Activated B cell treated with CpG ODN at 0.5 μM for 24 hours (primary cell): ENCODE measurements at places on chromosomes 2 and 18. TPM values are rescaled to one million over a fixed set of nuclear protein-coding genes. Genes with fewer than 3 reads are reported as not detected.

GRCh38 chr2:134728163-134728562 lies 9.4 kb upstream of the TMEM163 start:
- DNase-seq, result no peak

- no peak for DNase-seq
Observed at GRCh38 chr18:23260926-23261590, 125.8 kb downstream of the CABLES1 start.

DNA sequence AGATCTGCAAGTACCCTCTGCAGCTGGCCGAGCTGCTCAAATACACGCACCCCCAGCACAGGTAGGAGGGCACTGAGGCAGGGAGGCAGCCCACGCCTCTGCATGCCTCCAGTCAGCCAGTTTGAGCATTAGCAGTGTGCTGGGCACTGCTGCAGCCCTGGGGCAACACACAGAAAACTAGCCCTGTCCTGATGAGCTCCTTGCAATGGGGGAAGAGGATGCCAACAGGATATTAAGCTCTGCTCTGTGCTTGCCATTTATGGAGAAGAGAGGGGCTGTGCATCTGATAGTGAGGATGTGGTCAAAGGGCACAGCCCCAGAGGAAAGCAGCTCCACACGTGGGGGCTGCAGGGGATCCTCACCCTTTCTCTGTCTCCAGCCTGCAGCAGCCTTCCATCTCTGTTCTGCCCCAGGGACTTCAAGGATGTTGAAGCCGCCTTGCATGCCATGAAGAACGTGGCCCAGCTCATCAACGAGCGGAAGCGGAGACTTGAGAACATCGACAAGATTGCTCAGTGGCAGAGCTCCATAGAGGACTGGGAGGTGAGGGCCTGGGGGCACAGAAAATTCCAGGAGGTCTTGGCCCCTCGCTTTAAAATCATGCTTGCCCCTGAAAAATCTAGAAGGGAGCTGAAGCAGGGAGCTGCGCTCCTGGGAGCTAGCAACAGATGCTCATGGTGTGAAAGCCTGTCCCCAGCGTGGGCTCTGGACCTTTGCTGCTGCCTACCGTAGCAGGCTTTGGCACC lies 51.7 kb downstream of the FAM168B start:
- DNase-seq, result no peak

- DNase-seq, result no peak
Observed at GRCh38 chr2:52976143-52976949, 791.3 kb upstream of the CHAC2 start.

Gene HEATR5B
- total RNA-seq, result 42.6 and 50.3 TPM in 2 replicates
